ENCODE measurements at places on chromosomes 7 and 10. TPM values are rescaled to one million over a fixed set of nuclear protein-coding genes. Genes with fewer than 3 reads are reported as not detected.

ARMC10 gene
- total RNA-seq = 73.2 TPM

GBF1 gene
- total RNA-seq = 65.0 TPM

AOC1 gene
- 0.15 TPM for total RNA-seq

LIPJ gene
- not detected for total RNA-seq

MYO3A gene
- total RNA-seq = not detected

UPK3B gene
- 9.8 TPM for total RNA-seq

NUTM2E gene
- 0.08 TPM for total RNA-seq

GNGT1 gene
- not detected for total RNA-seq

FFAR4 gene
- 0.92 TPM for total RNA-seq

DNA sequence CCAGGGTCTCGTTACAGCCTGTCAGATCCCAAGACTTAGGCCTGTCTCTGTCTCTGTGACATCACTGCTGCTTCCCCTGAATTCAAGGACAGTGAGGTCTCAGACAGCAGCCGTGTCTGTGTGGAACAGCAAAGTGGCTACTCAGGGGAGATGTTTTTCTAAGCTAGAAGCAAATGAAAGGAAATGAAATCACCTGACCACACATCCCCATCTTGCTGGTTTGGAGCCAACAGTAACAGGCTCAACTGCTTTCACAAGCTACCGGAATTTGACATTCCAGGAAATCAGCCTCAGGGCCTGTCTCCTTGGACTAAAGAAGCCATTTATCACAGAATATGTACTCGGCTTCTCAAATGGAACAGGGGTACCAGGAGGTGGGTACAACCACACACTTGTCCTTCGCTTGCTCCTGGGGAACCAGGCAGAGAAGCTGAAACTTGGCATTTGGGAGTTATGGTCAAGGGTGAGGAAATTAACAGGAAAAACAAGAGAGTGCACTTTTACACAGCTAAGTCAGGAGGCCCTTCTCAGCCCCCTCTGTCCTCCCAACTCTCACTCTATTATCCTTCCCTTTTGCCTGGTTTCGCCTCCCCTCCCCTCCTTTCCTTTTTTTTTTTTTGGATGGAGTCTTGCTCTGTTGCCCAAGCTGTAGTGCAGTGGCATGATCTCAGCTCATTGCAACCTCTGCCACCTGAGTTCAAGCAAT is 73.2 kb downstream of the SPDYE5 start:
- DNase-seq = peak; percentile 25
- no peak overlapping the region for H3K27ac ChIP-seq
- peaks cover 9% of the 10 kb centered on the region for H3K4me1 ChIP-seq

DNA sequence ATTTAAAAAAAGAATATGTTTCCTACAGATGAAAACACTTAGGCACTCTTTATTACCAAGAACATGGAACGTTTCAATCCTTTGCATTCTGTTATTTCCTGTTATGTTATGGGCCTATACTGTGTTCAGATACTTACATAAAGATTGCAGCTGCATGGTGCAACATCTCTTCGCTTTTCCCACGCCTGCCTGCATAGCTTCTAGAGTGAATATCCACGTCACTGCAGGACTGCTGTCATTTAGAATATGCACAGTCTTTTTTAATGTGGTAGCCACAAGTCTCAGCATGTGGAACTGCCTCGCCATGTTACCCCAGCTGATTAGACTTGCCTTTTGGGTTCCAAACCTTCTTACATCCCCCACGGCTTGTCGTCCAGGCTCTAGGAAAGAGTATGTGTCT is 69.6 kb upstream of the GATA3 start:
- no peaks in the 10 kb centered on the region for H3K36me3 ChIP-seq
- H3K27me3 ChIP-seq = no peaks in the 10 kb centered on the region
- no peak overlapping the region for H3K4me3 ChIP-seq

- no peak overlapping the region for H3K4me3 ChIP-seq
- H3K27ac ChIP-seq = no peak overlapping the region
- no peaks in the 10 kb centered on the region for H3K4me1 ChIP-seq
- no peaks in the 10 kb centered on the region for H3K36me3 ChIP-seq
- H3K27me3 ChIP-seq = no peaks in the 10 kb centered on the region
- no peak for DNase-seq
These were observed 300.5 kb downstream of the ANKRD7 start for GRCh38 chr7:118525020-118525419.

GRCh38 chr7:34672430-34672829 is 14.4 kb downstream of the NPSR1 start:
- H3K4me1 ChIP-seq = no peaks in the 10 kb centered on the region
- H3K36me3 ChIP-seq = no peaks in the 10 kb centered on the region
- no peaks in the 10 kb centered on the region for H3K27me3 ChIP-seq
- H3K4me3 ChIP-seq = no peak overlapping the region

DNA sequence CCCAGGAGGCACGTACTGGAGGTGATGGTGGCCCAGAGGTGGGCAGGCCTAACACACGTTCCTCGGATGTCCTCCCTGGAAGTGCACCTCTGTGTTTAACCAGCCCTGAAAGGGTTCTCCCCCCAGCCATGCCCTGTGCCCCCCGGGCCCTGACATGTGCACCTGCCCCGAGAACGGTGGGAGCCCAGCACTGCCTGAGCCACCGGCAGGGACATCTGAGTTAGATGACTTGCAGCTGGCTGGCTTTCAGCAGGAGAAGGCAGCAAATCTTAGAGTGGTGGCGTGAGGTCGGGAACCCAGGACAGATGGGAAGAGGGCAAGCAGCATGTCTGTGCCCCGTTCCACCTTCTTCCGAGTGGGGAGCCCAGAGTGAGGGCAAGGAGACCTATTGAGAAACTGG is 291.8 kb downstream of the TCERG1L start:
- DNase-seq = no peak
- H3K4me3 ChIP-seq = no peak overlapping the region
- H3K4me1 ChIP-seq = no peaks in the 10 kb centered on the region

- peaks cover 39% of the 10 kb centered on the region for H3K4me1 ChIP-seq
- H3K27ac ChIP-seq = peak overlapping the region; percentile 73
- DNase-seq = no peak
- no peaks in the 10 kb centered on the region for H3K27me3 ChIP-seq
- H3K4me3 ChIP-seq = no peak overlapping the region
These were observed 20.2 kb upstream of the PDGFA start for GRCh38 chr7:539731-540411.

DNA sequence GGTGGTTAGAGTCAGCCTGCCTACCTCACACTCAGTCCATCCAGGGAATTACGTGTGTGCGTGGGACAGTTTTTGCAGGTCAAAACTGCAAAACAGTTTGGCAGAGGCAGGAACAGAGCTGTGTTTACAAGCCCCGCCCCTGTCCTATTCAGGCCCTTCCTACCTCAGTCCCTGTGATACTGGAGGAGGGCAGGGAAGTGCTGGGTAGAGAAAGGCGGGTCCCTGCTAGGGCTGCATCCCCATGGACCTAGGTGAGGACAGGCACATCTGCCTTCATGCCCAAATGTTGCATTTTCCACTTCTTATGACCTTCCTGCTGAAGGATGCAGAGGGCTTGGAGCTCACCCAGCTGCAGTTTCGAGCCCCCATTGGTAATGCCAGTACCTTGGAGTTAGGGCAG is 25.1 kb downstream of the SBDS start:
- no peaks in the 10 kb centered on the region for H3K27me3 ChIP-seq
- H3K4me1 ChIP-seq = no peaks in the 10 kb centered on the region
- DNase-seq = no peak
- H3K27ac ChIP-seq = no peak overlapping the region
- no peak overlapping the region for H3K4me3 ChIP-seq
- no peaks in the 10 kb centered on the region for H3K36me3 ChIP-seq

GRCh38 chr10:35561715-35562114 is 43.4 kb upstream of the GJD4 start:
- H3K36me3 ChIP-seq = no peaks in the 10 kb centered on the region
- H3K27me3 ChIP-seq = no peaks in the 10 kb centered on the region
- H3K27ac ChIP-seq = no peak overlapping the region
- H3K4me1 ChIP-seq = no peaks in the 10 kb centered on the region
- no peak for DNase-seq
- no peak overlapping the region for H3K4me3 ChIP-seq

GRCh38 chr7:5352440-5353010 is 69.8 kb downstream of the SLC29A4 start:
- no peak overlapping the region for H3K27ac ChIP-seq
- no peak for DNase-seq
- H3K4me1 ChIP-seq = 0 out of 2 replicates have a peak, but pooled peaks cover 5% of the 10 kb centered on the region
- H3K36me3 ChIP-seq = peaks cover 6% of the 10 kb centered on the region
- H3K27me3 ChIP-seq = no peaks in the 10 kb centered on the region

DNA sequence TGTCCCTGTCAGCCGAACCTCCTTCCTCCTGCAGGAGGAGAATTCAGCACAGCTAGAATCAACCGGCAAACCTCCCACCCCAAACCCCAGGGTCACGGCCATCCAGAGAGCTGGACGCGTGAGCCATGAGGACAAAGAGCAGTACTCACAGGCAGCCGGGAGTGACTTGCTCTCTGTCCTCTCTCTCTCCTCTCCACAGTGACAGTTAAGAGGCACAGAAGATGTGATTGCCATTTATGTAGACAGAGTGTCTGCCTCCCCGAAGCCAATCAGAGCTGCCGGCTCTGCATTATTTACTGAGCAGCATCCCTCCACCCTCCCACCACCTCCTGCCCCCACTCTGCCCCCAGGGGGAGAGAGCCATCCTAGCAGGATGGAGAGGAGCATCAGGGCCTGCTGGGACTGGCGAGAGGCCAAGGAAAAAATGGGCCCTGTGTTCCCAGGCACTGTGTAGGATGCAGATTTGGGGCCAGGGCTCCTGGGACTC is 4.3 kb downstream of the DDC start:
- H3K27me3 ChIP-seq = peaks cover 29% of the 10 kb centered on the region
- no peak for DNase-seq
- no peaks in the 10 kb centered on the region for H3K36me3 ChIP-seq
- no peaks in the 10 kb centered on the region for H3K4me1 ChIP-seq

DNA sequence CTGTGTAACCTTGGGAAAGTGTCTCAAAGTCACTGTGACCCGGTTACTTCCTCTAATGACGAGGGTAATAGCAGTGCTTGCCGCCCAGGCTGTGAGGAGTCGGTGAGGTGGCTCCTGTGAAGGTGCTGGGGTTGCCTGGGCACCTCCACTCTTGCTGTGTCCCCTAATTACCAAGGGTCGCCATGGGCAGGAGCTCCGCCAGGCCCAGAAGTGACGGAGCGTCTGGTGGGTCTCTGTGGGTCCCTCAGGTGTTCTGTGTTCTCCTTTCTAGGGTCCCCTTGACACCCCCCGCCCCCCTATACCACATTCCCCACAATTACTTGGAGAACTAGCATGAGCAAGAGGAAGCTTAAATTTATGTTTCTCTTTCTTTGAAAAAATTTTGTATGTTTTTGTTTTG is 161.5 kb downstream of the WDR37 start:
- no peaks in the 10 kb centered on the region for H3K36me3 ChIP-seq
- DNase-seq = no peak
- H3K27ac ChIP-seq = no peak overlapping the region

GRCh38 chr7:97801108-97801507 is 69.2 kb downstream of the TAC1 start:
- H3K27me3 ChIP-seq = no peaks in the 10 kb centered on the region
- no peak for DNase-seq
- no peaks in the 10 kb centered on the region for H3K4me1 ChIP-seq
- no peak overlapping the region for H3K4me3 ChIP-seq

DNA sequence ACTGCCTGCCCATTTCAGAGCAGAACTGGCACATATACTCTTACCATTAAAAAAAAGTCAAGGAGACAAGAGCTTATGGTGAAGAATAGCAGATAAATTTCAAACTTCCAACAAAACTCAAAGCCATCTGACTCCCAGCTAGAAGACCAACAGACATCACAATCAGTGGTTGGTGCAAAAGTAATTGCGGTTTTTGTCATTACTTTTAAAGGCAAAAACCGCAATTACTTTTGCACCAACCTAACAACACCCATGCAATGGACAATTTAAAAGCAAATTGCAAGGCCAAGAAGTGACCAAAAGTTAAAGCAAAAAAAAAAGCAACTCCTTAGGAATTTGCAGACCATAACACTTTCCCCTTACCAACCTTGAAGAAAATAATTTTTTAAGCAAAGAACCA is 18.8 kb downstream of the GLI3 start:
- H3K27ac ChIP-seq = no peak overlapping the region
- DNase-seq = no peak
- no peak overlapping the region for H3K4me3 ChIP-seq
- H3K36me3 ChIP-seq = no peaks in the 10 kb centered on the region

DNA sequence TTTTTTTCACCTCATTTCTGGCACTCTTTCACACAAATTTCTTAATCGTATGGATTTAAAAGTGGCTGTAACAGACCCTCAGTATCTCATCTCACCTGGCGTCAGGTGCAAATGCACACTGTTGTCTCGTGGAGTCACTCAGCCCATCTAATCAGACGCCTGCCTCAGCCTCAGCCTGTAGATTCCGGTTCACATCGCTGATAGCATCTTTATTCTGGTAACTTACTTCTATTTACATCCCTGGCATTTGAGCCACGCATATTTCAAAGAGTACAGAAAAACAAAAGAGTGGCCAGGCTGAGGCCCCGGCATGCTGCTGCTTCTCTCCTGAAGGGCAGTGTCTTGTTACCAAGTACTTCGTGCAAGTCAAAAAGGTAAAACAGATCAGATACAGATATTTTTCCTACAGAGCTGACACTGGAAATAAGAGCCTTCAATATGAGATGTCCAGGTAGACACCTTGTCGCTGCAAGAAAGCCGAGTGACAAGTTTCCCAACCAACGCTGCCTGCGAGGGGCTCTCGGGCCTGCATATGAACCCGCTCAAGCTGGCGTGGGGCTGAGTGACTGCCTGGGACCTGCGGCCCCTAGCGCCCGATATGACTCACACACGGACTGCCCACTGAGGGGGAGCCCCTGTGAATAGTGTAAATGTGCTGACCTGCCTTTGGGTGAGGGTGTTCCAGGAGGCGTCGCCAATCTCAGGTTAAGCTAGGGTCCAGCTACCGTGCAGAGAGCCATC is 4.3 kb downstream of the VIPR2 start:
- DNase-seq = no peak
- no peaks in the 10 kb centered on the region for H3K4me1 ChIP-seq
- H3K36me3 ChIP-seq = no peaks in the 10 kb centered on the region
- H3K4me3 ChIP-seq = no peak overlapping the region

GRCh38 chr7:116261904-116262303 is 51.6 kb downstream of the TES start:
- no peak for DNase-seq
- peaks cover 2% of the 10 kb centered on the region for H3K36me3 ChIP-seq
- H3K4me3 ChIP-seq = no peak overlapping the region
- no peaks in the 10 kb centered on the region for H3K27me3 ChIP-seq

DNA sequence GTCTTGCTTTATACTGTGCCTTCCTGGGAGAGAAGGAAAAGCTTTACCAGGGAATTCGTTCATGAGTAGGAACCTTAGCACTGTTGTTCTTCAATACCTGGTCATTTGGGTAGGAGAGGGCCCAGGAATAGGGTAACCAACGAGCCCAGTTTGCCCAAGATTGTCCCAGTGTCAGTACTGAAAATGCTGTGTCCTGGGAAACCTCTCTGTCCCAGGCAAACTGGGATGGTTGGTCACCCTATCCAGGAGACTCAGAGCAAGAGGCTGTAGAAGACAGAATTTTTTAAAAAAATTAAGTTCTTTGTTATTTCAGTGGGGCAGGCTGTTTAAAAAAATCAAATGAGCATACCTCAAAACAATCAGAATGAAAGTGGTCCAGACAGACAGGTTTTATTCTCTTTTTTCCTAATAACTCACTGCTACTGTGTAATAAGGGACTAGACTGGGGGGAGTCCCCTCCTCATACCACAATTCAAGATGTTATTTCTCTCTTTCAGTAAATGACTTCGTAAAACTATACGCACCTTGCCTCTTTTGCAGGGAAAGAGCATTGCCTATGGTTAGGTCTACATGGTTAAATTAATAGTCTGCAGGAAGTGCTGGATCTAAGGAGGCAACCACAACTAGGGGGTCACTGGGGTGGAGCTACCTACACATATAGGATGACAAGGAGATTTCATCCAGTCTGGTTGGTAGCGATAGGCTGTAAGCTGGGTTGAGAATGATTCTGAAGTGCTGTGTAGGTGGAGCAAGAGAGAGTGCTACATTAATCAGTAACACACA is 41.1 kb upstream of the FAM133B start:
- peak overlapping the region; percentile 71 for H3K27ac ChIP-seq
- no peak overlapping the region for H3K4me3 ChIP-seq
- H3K4me1 ChIP-seq = peaks cover 30% of the 10 kb centered on the region
- H3K27me3 ChIP-seq = no peaks in the 10 kb centered on the region
- no peaks in the 10 kb centered on the region for H3K36me3 ChIP-seq
